Natural killer cell (primary cell): ENCODE measurements at places on chromosomes 7 and 10.

DNA sequence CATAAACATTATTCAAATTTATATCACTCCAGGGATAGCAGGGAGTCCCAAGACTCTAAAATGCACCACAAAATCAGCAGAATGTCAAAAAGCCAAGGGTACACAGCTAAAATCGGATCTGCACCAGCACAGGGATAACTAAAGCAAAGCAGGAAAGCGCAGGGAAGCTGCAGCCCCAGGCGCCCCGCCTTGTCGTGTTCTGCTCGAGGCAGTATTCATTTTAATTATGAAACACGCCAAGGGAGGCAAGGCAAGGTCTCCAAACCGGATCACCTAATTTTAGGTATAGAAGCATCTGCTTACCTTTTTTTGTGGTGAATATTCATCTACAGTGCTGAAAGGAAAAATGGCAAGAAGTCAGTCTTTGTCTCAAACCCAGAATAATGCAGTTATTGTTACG lies 199.4 kb downstream of the RAPGEF5 start:
- no peaks in the 10 kb centered on the region for H3K36me3 ChIP-seq
- H3K4me1 ChIP-seq = no peaks in the 10 kb centered on the region
- no peak for DNase-seq
- no peak overlapping the region for H3K27ac ChIP-seq

DNA sequence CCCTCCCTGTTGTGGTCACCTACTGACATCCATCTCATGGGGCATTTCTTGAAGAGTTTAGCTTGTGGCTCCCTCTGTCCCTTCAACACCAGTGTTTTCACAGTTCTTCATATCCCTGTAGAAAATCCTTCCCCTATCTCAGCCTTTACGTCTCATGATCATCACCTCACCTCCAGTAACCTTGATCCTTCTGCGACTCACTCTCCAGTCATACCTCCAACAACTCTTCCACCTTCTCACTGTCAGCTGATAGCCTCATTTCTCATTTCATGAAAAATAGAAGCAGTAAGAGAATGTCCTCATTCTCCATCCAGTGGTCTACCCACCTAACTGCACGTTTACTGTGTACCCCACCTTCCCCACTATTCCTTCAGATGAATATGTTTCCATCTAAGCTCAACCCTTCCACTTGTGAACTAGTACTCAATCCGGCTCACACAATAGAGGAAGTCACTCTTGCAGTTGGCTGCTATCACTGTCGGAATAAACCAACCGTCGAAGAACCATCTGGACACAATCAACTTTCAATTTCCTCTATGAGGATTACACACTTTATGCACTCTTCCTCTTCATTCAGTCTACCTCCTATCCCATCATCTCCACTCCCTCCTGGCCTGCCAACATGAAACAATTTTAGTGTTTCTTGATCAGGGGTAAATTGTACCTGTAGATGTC lies 256.0 kb downstream of the AHR start:
- H3K27ac ChIP-seq = no peak overlapping the region
- H3K36me3 ChIP-seq = no peaks in the 10 kb centered on the region
- no peak overlapping the region for H3K4me3 ChIP-seq
- no peak for DNase-seq

DNA sequence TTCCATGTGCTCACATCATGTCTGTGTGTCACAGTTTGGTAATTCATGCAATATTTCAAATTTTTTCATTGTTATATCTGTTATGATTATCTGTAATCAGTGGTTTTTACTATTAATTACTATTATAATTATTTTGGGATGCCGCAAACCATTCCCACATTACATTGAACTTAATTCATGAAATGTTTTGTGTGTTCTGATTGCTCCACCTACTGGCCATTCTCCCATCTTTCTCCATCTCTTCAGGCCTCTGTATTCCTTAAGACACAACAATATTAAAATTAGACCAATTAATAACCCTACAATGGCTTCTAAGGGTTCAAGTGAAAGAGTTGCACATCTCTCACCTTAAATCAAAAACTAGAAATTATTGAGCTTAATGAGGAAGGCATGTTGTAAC lies 398.5 kb downstream of the PCDH15 start:
- no peaks in the 10 kb centered on the region for H3K36me3 ChIP-seq
- no peak overlapping the region for H3K4me3 ChIP-seq
- no peaks in the 10 kb centered on the region for H3K4me1 ChIP-seq
- no peak overlapping the region for H3K27ac ChIP-seq
- H3K27me3 ChIP-seq = no peaks in the 10 kb centered on the region
- no peak for DNase-seq

DNA sequence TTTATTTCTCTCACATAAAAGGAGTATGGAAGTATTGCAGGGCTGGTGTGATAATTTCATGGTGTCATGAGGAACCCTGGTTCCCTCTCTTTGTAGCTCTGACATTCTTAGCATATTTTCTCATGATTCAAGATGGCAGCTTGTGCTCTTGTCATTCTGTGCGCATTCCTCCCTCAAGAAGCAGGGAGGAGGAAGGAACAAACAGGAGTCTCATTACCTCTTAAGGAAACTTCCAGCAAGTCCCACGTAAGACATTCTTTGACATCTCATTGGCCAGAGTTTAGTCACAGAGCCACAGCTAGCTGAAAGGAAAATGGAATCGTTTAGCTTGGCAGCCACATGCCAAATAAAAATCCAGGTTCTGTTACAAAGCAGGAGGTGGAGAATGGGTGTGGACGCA lies 546.8 kb downstream of the LRMDA start:
- H3K36me3 ChIP-seq = no peaks in the 10 kb centered on the region
- no peak overlapping the region for H3K27ac ChIP-seq

- DNase-seq = no peak
- no peaks in the 10 kb centered on the region for H3K27me3 ChIP-seq
- no peaks in the 10 kb centered on the region for H3K4me1 ChIP-seq
- H3K4me3 ChIP-seq = no peak overlapping the region
- no peaks in the 10 kb centered on the region for H3K36me3 ChIP-seq
- no peak overlapping the region for H3K27ac ChIP-seq
Measured at GRCh38 chr10:1559311-1559710, 178.0 kb downstream of the ADARB2 start.

GRCh38 chr10:65273115-65273514 lies 1652.7 kb upstream of the LRRTM3 start:
- H3K36me3 ChIP-seq = no peaks in the 10 kb centered on the region
- no peak overlapping the region for H3K4me3 ChIP-seq
- DNase-seq = no peak
- no peak overlapping the region for H3K27ac ChIP-seq

GRCh38 chr7:30164567-30164966 lies 29.8 kb downstream of the MTURN start:
- DNase-seq = peak; percentile 51
- no peaks in the 10 kb centered on the region for H3K27me3 ChIP-seq

GRCh38 chr7:121187676-121188075 lies 141.1 kb upstream of the WNT16 start:
- H3K27me3 ChIP-seq = peaks cover 2% of the 10 kb centered on the region
- H3K4me3 ChIP-seq = no peak overlapping the region
- H3K4me1 ChIP-seq = no peaks in the 10 kb centered on the region
- DNase-seq = no peak

DNA sequence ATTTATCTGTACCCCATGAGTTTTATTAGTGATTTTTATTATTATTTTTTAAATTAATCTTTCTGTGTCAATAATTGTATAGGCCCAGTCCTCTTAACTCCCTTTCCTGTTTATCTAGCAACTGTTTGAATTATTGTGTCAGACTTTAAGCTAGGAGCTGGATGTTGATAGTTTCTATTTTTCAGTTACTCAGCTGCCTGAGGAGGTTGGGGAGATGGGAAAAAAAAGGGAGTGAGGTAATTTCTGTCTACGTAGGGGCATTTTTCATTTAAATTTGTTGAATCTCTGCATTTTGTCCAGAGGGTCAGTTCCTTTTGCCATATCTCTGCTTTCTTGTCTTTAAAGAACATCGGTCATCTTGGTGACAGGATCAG lies 5.0 kb upstream of the ZNF518A start:
- no peak overlapping the region for H3K4me3 ChIP-seq
- H3K36me3 ChIP-seq = no peaks in the 10 kb centered on the region
- peaks cover 53% of the 10 kb centered on the region for H3K27me3 ChIP-seq
- peaks cover 7% of the 10 kb centered on the region for H3K4me1 ChIP-seq
- DNase-seq = no peak

DNA sequence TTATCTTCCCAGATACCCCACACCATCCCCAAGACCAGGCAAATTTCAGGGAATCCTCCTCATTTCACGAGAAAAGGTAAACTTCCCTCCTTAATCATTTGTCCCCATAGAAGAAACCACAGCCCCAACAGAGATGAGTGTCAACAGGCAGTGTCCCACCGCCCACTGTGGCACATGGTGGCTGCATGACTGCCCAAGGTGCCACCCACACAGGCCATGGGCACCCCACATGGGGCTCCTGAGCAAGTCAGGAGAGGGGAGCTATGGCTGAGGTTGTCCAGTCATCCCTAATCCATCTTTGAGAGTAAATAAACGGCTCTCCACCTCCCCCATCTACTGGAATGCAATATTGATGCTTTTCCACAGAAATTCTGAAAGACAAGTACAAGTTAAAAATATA lies 44.1 kb downstream of the ANTXRL start:
- H3K4me1 ChIP-seq = no peaks in the 10 kb centered on the region
- no peaks in the 10 kb centered on the region for H3K27me3 ChIP-seq
- no peak for DNase-seq
- H3K4me3 ChIP-seq = no peak overlapping the region
- H3K27ac ChIP-seq = no peak overlapping the region

GRCh38 chr10:126558881-126559280 lies 111.6 kb downstream of the C10orf90 start:
- H3K4me1 ChIP-seq = no peaks in the 10 kb centered on the region
- no peak for DNase-seq
- no peak overlapping the region for H3K4me3 ChIP-seq
- H3K27me3 ChIP-seq = no peaks in the 10 kb centered on the region
- no peak overlapping the region for H3K27ac ChIP-seq

DNA sequence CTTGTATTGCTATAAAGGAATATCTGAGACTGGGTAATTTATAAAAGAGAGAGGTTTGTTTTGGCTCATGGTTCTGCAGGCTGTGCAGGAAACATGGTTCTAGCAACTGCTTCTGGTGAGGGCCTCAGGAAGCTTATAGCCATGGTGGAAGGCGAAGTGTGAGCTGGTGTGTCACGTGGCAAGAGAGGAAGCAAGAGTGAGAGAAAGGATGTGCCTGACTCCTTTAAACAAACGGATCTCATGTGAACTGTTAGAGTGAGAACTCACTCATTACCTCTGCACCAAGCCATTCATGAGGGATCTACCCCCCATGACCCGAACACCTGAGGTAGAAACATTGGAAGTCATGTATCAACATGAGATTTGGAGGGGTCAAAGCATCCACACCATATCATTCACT lies 7.7 kb upstream of the ITPRIP start:
- H3K27me3 ChIP-seq = no peaks in the 10 kb centered on the region
- no peak overlapping the region for H3K4me3 ChIP-seq
- DNase-seq = no peak
- H3K36me3 ChIP-seq = no peaks in the 10 kb centered on the region
- H3K27ac ChIP-seq = peak overlapping the region; percentile 36
- H3K4me1 ChIP-seq = peaks cover 19% of the 10 kb centered on the region

- no peak overlapping the region for H3K27ac ChIP-seq
- H3K4me3 ChIP-seq = no peak overlapping the region
- peaks cover 19% of the 10 kb centered on the region for H3K4me1 ChIP-seq
- no peaks in the 10 kb centered on the region for H3K36me3 ChIP-seq
- DNase-seq = no peak
Measured at GRCh38 chr7:131032786-131033185, 294.9 kb upstream of the MKLN1 start.

- no peaks in the 10 kb centered on the region for H3K36me3 ChIP-seq
- no peak overlapping the region for H3K27ac ChIP-seq
- H3K4me3 ChIP-seq = no peak overlapping the region
- H3K4me1 ChIP-seq = no peaks in the 10 kb centered on the region
Measured at GRCh38 chr10:108568824-108569223, 1354.5 kb downstream of the XPNPEP1 start.
